Stimulated activated CD8-positive, alpha-beta memory T cell treated with anti-CD3 and anti-CD28 coated beads, Interleukin-7, amount 100 ng/mL, for 24 hours (primary cell): ENCODE measurements at places on chromosomes 7 and 10.

DNA sequence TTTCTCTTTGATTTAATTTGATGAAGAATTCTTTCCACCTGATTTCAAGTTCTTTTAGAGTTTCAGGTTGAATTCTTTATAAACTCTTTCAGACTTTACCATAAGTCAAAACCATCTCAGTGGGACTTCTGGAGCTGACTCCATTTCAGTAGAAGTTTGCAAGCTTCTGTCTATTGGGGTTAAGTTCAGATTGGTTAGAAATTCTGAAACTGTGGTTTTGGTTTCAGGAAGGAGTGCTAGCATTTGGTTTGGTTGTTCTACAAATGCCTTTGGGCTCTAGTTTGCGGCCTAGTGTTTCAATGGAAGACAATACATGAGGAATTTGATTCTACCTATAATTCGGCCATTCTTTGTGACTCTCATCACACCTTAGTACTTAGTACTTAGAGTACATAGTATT is 176.8 kb upstream of the RHOBTB1 start:
- no peak for DNase-seq

GRCh38 chr10:100506596-100507356 is 12.9 kb downstream of the SEC31B start:
- no peak for DNase-seq

GRCh38 chr10:74586088-74586585 is 240.3 kb upstream of the KAT6B start:
- DNase-seq = peak; percentile 5

DNA sequence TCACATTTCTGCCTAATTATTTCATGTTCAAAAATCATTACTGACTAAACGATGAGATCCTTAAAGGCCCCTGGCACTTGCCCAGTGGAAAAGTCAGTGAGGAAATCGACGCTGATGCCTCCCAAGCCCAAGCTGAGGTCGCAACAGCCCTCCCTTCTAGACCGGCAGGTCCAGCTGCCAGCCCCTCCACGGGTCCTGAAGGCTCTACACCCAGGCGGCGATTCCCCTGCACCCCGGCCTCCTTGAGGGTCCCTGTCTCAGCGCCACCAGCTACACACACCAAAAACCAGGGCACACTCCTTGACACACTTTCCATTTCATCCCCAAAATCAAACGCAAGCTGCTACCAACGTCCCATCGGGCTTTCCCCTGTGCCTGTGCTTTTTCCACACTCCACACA is 200.1 kb upstream of the RNF32 start:
- no peak for DNase-seq

GRCh38 chr10:44923611-44924010 is 12.5 kb downstream of the TMEM72 start:
- DNase-seq = no peak

DNA sequence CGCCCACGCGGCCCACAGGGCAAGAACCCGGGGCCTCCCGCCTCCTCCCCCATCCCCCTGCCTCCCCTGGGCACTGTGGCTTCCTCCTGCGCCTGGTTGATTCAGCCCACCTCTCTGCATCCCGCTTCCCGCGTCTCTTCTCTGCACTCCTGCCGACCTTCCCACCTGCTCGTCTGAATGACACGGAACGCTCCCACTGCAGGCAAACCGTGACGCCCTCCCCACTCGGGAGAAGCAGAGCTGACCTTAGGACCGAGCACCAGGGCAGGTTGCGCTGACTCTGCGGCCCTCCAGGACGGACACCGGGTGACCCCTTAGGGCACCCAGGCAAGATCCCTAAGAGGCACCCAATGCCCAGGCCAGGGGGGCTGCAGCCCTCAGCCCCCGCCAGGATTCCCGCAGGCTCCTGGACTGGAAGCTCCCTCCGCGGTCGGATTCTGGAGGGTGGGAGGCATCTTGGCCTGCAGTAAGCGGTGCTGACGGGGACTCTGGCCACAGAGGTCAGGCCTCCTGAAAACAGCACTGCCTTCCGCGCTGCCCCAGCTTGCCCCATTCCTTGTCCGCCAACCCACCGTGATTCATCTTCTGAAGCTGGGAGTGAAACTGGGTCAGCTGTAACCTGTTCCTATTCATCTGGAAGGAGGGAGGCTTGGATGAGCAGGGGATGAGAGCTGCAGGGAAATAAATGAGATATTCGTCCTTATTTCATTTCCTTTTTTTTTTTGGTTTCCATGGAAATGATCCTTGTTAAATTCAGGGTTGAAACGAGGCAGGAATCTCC is 990 bp downstream of the CALML3 start:
- no peak for DNase-seq

- no peak for DNase-seq
These were observed 43.6 kb downstream of the ANKRD61 start for GRCh38 chr7:6074612-6075380.

DNA sequence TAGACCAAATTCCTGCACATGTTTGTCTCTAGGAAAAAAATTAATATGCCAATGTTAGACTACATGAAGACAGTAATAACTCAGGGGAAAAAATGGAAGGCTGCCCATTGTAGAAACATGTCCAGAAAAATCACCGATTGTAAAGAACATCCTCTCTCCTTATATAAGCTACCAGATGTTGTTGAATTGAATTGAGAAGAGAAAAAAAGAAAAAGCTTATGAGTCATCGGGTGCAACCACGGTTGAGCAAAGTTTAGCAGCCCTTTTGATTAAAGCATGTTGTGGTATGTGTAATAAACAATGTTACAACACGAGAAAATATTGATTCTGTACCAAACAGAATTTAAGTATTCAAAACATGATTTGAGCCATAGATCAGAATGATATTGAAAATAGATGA is 102.3 kb upstream of the ARHGAP21 start:
- DNase-seq = no peak

DNA sequence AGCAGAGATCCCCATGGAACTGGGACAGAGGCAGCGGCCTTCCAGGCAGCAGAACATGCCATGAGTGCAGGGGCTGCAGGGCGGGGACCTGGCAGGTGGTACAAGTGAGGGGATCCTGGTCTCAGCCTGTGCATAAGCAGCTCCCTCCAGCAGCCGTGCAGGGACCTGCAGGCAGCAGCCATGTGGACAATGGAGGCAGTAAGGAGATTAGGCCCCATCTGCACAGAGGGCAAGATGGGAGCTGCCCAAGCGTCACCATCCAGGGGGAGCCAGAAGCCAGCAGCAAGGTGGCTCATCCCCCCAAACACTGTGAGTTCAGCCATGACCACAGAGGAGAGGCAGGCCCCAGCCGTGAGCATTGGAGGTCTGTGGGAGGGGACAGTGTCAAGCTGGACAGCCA is 3.1 kb downstream of the DDC start:
- DNase-seq = no peak

GRCh38 chr7:158066085-158066484 is 521.5 kb downstream of the PTPRN2 start:
- no peak for DNase-seq
